ENCODE measurements at places on chromosomes 13 and 19.

DNA sequence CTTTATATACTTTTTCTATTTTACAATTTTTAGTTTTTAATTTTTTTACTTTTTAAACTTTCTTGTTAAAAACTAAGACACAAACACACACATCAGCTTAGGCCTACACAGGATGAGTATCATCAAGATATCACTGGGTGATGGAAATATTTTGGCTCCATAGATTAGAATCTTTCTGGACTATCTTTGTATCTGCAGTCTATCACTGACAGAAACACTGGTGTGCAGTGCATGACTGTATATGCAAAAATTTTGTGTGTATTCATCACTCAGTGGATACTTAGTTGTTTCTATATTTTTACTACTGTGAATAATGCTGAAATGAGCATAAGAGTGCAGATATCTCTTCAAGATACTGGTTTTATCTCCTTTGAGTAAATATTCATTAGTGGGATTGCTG, 68.0 kb upstream of the GPC6 start:
- no peak for DNase-seq

- no peak for DNase-seq
Observed at GRCh38 chr13:97023117-97023516, 28.8 kb upstream of the OXGR1 start.

GRCh38 chr19:34806976-34807860, 34.2 kb upstream of the ZNF599 start:
- DNase-seq: no peak

- no peak for DNase-seq
Observed at GRCh38 chr19:48672994-48673393, at the start of gene NTN5. NTN5 (minus strand) TSS chr19:48673017; CDS start chr19:48670986, 2,031 bp downstream.

GRCh38 chr19:12295191-12295590, 508 bp upstream of the ZNF44 start:
- DNase-seq: no peak

DNA sequence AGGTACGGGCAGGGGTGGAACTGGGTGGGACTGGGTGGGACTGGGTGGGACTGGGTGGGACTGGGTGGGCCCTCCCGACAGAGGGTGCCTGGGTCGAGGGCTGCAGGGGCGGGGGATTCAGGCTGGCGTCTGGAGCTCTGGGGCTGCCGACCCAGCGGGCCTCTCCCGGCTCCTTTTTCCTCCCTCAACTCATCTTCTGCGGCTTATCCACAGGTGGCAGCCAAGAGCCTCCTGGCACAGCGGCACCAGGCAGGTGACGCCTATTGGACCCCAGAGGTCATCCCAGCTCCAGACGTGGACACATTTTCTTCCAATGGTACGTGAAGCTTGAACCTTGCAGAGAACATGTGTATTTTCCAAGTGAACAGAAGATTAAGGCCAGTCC, 533 bp downstream of the ZNF544 start:
- DNase-seq: no peak

- DNase-seq: no peak
Observed at GRCh38 chr13:90553159-90553558, 794.3 kb upstream of the MIR17HG start.

DNA sequence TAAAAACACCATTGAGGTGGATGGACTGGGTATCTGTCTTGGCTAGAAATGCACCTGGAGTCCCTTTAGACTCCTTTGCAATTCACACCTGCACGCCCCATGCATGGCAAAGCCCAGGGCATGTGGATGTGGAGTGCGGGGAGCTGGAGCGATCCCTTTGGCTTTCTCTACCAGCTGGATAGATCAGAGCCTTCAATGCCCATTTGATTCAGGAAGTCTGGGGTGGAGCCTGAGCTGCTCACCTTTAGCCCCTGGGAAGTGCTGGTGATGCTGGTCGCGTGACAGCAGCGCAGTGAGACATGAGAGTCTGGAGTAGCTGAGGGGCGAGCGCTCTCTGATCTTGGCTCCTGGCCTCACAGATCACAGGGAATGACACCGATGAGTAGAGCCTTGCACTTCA, 4.8 kb upstream of the ZNF536 start:
- no peak for DNase-seq

DNA sequence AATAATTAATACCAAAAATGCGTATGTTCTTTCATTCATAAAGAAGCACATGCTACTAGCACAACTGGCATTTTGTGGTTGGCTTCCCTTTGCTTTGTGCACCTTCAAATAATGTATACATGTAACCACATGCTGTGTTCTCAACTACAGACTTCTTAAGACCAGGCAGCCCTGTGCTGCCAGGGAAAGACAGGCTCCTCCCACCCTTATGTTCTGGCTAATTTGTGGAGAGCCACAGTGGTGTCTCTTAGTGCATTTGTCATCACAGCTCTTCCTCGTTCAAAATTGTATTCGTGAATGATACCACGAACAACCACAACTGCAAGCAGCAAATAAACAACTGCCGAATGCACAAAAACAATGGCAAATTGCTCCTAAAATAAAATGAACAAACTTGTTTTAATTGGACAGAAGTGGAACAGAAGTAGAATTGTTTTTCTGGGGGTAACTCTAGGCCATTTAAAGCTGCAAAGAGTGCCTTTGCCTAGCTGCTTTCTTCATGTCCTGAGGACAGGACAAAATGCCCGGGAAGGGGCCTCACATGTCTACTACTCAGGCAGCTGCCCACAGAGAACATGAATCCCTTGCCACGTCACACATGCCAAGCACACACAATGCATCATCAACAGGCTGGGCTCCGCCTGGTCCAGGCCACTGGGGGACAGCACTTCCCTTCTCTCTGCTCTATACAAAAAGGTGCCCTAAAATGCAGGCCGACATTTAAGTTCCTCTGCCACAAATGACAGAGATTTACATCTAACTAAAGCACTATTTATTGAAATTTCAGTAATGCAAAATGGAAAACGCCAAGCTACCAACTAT, 21.7 kb downstream of the IRS2 start:
- DNase-seq: no peak

GRCh38 chr19:56765137-56765536, 75.4 kb downstream of the PEG3 start:
- no peak for DNase-seq

- DNase-seq: no peak
Observed at GRCh38 chr13:50451609-50452008, 391.9 kb downstream of the DLEU7 start.

- DNase-seq: no peak
Observed at GRCh38 chr13:113087923-113088690, 17.5 kb upstream of the F7 start.

- no peak for DNase-seq
Observed at GRCh38 chr13:71727042-71727441, 140.0 kb downstream of the DACH1 start.

GRCh38 chr19:50252111-50252886, 48.9 kb downstream of the MYH14 start:
- DNase-seq: no peak

GRCh38 chr13:30341815-30342570, 34.6 kb upstream of the KATNAL1 start:
- peak; percentile 60 for DNase-seq

DNA sequence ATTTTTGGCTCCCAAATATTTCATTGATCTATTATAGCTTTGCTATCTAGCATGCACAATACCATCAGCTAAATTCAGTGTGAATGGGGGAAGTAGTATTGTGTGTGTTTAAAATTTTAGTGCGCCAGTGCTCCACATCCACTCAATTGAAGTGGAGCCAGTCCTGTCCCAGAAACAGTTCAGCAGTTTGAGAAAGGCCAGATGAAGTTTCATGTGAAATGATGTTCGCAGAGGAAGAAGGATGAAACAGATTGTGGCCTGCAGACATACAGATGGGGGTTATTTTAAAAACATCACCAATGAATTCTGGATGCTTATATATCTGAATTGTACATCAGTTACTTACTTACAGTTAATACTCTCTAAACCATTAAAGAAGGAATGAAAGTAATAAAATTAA, 129.4 kb downstream of the SPRY2 start:
- DNase-seq: no peak

- DNase-seq: no peak
Observed at GRCh38 chr19:29678484-29679106, 13.3 kb downstream of the PLEKHF1 start.

- DNase-seq: no peak
Observed at GRCh38 chr19:40363069-40363468, 14.6 kb downstream of the PLD3 start.

DNA sequence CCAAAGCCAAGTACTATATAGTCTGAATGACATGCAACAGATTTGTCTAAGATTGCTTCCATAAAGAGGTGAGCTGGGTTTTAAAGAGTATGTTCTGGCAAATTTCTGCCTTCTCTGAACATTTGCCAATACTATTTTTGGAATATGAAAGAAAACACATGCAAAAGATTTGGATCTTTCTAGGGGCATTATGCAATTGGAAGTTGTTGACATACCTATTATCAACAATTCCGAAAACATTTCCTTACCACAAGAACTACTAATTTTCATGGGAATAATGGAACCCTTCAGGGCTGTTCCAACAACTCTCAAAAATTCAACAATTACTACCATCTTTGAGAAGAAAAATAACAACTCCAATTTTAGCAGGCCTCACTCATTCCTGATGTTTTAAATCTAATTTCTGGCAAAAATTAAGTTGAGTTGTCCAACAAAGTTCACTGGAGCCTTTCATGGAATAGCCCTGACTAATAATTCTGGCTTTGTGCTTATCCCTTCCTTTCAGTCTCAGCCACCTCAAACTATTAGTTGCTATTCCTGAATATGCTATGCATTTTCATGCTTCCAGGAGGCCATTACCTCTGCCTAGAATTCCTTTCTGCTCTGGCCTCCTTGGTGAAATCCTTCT, 250.0 kb downstream of the RGCC start:
- no peak for DNase-seq

- DNase-seq: no peak
Observed at GRCh38 chr19:46745030-46745429, 827 bp upstream of the FKRP start.

GRCh38 chr13:73467125-73467524, 408.3 kb downstream of the KLF5 start:
- no peak for DNase-seq

- DNase-seq: no peak
Observed at GRCh38 chr13:33761740-33762139, 56.2 kb upstream of the RFC3 start.

- DNase-seq: no peak
Observed at GRCh38 chr19:51031220-51031879, 3.5 kb downstream of the KLK12 start.

GRCh38 chr13:47426126-47426849, 529.4 kb upstream of the HTR2A start:
- peak; percentile 74 for DNase-seq

GRCh38 chr19:13870873-13871272, 6.1 kb upstream of the NANOS3 start:
- DNase-seq: no peak

- no peak for DNase-seq
Observed at GRCh38 chr19:43687660-43687997, 17.7 kb upstream of the PLAUR start.

DNA sequence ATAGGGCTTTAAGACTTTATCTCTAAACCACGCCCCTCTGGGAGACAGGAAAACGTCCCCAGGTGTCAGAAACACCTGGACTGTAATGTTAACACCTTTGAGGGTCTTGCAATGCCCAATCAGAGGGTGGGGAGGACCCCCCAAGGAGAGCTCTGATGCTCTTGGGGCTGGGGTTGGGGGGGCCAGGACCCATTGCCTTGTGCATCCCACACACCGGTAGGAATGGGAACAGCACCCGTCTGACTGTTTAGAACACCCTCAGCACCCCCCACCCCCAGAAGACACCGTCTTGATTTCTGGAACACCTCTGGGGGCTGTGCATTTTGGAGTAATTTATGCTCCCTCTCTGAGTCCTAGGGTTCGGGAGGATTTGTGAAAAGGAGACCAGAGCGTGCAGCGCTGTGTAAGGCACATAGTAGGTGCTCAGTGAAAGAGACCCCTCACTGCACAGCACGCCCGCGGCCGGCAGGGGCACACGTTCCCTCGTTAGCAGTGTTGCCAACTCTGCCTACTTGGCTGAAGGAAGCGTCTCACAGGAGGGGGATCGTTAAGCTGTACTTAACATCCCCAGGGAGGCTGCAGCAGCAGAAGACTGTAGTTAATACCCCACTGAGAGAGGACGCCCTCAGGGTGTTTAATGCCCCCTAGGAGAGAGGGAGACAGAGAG, 2.8 kb upstream of the ERFL start:
- DNase-seq: no peak

GRCh38 chr19:2237051-2237868, 636 bp downstream of the SF3A2 start:
- no peak for DNase-seq

DNA sequence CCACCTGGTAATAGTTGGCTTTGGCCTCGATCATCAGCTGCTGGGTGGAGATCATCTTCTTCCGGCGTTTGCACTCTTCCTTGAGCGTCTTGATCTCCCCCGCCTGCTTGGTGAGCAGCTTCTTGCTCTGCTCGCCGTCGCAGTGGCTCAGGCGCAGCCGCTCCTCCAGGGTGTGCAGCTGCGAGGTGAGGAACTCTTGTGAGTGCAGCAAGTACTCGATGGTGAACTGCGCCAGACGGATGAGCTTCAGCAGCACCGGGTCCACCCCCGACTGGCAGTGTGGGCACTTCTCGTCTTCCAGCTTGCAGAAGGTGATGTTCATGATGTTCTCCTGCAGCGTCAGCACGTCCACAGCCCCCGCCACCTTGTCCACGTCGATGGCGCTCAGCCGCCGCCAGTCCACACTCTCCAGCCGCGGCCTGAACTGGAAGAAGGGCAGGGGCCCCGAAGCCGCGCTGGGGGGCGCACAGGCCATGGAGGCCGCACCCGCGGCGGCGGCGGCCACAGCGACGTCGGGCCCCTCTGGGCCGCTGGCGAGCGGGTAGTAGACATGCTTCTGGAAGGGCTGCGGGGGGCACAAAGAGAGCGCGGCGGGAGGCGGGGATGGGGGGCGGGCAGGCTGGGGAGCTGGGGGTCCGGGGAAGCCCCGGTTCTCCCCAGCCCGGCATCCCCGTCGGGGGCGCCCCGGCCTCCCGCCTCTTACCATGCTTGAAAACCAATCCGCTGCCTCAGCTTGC, 3.0 kb downstream of the DZIP1 start:
- no peak for DNase-seq

- DNase-seq: no peak
Observed at GRCh38 chr13:99075268-99076191, 97.7 kb upstream of the DOCK9 start.

DNA sequence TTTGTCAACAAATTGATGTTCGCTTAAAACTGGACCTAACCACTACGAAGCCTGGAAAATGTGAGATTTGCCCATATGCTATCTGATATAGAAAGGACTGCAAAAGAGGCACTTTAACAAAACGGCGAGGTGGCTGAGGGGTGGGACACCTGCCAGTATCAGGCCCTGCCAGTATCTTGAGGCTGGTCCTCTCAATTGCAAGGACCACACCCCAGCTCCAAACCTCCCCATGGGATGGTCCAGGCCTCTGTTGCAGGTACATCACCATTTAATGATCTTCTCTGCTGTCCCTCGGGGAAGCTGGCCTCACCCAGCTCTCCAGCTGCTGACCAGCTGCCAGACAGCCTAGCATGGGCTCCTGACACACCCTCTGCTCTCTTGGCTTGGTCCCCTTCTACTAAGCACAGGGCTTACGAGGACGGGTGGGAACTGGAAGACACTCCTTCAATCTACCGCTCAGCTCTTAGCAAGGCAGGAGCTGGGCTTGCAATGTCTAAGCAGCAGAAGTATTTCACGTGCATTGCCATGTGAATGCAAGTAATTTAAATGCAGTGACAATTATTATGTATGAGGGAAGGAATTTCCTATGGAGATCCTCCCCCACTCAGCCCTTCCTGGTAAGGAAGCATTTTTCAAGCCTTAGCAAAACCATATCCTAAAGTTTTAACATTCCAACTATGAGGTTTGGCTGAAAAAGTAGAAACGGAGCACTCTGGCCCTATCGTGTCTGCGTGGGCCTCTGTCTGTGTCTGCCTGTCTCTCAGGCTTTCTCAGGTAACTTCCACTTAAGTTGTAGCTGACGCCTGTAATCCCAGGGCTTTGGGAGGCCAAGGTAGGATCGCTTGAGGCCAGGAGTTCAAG, 63.9 kb downstream of the LATS2 start:
- DNase-seq: peak; percentile 92
